ENCODE measurements at places on chromosomes 2 and 18.

GRCh38 chr2:30321466-30321865, 90.1 kb downstream of the LBH start:
- no peak for DNase-seq

DNA sequence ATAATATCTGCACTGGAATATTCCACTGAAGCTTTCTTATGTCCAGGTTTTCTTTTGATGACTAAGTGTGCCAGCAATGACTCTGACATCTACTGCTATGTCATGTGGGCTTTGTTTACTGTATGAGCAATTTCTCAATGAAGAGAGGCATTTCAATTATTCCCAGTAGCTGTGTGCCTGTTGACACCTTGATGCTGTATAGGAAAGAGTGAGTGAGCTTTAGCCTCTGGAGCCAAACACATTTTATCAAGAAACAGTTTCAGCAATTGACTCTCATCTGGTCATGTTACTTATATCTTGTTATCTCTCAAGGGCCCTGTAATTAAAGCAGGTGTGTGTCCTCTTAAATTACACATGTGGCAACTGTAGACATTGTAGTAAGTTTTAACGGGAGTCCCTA, 493.2 kb upstream of the FANCL start:
- no peak for DNase-seq

- DNase-seq: no peak
These were observed 1711.4 kb upstream of the PIK3C3 start for GRCh38 chr18:40243607-40244006.

GRCh38 chr2:170521299-170521698, 193.8 kb upstream of the SP5 start:
- DNase-seq: no peak

DNA sequence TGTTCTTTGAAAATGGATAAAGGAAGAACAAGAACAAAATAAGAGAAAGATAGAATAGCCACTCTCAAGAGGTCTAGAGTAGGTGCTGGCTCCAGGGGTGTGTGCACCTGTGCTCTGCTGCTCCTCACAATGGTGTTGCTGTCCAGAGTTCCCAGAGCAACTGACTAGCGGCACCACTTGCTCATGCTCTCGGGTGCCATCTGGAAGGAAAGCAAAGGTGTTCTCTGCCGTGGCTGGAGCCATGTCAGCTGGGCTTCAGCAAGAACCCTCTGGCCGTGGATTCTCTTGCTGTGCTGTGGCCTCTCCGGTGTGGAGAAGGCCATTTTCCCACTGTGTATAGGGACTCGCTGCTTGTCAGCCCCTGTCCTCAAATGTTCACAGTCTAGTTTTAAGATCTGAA, 114.6 kb upstream of the TEX51 start:
- no peak for DNase-seq

- DNase-seq: no peak
These were observed 333.9 kb downstream of the CYRIA start for GRCh38 chr2:16331772-16332171.

GRCh38 chr2:46922606-46923005, 7.0 kb upstream of the MCFD2 start:
- DNase-seq: no peak

GRCh38 chr2:234771980-234772732, 179.7 kb upstream of the SH3BP4 start:
- DNase-seq: no peak

- no peak for DNase-seq
These were observed 228.3 kb downstream of the LDLRAD4 start for GRCh38 chr18:13446610-13447461.

DNA sequence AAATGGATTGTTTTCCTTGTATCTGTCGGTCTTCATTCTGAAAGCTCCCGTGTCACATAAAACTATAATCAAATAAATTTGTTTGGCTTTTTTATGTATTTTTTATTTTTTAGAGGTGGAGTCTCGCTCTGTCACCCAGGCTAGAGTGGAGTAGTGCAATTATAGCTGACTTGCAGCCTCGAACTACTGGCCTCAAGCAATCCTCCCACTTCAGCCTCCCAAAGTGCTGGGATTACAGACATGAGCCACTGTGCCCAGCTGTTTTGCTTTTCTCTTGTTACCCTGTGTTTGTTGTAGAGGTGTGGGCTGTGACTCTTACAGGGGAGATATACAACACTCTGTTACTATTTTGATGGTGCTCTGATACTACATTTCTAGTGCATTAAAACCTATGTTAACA, 2.2 kb downstream of the GALM start:
- DNase-seq: no peak

- no peak for DNase-seq
These were observed 28.9 kb upstream of the ITGA6 start for GRCh38 chr2:172398440-172398839.

- DNase-seq: no peak
These were observed 112.9 kb downstream of the PLB1 start for GRCh38 chr2:28608500-28609424.

DNA sequence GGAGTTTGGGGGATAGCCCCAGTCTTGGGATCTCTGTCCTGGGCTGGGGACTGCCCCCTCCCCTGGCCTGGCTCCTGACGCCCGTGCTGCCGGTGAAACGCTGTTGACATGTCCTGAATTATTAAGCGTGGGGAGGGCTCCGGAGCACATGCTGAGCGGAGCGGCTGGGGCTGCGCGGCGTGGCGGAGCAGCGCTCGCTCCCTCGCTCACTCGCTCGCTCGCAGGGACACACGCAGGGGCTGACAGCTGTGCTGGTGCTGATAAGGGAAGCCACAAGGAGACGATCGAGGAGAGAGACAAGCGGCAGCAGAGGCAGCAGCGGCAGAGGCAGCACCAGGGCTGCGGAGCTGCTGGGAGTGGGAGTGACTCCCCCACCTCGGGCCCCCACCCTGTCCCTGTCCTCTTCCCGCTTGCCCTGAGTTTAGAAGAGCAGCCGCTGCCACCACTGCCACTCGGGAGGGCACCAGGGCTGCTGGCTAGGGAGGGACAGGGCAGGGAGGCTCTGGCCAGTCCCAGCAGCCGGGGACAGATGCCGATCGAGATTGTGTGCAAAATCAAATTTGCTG, at the start of gene ASIC4:
ASIC4 (plus strand) TSS at position 287 of the 566 bp plus-strand sequence; CDS start at position 530, 243 bp downstream.
- no peak for DNase-seq

DNA sequence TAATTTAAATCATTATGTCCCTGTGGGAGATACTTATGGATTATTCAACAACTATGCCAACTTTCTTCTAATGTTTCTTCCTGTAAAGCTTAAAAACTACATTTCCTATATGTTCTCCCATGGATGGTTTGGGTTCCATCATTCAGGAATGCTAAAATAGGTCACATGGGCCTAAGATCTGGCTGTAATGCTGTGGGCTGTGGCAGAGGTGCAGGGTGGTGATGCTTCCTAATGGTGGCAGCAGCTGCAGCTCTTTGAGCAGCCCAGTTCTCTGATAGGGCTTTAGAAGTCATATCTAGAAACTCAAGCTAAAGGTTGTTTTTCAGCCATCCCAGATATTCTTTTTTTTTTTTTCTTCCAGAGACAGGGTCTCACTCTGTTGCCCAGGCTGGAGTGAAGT, 266.1 kb downstream of the ZNF385B start:
- no peak for DNase-seq

GRCh38 chr2:152078662-152079061, 20.2 kb downstream of the CACNB4 start:
- no peak for DNase-seq

DNA sequence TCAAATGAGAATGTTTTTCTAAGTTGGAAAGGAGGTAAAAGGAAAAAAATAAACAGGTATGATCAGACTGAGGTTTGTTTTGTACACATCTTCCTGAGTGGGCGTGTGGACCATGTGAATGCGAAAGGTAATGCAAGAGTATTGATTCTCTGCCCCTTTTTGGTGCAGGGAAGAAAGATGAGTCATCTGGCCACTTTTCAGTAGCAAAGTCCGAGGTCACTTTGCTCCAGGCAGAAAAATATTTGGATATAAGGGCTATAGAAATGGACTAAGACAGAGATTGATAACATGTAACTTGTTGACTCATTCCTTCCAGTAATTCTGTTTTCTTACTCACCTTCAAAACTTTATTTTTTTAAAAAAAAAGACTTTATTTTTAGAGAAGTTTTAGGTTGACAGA, 130.5 kb downstream of the DSEL start:
- no peak for DNase-seq

- peak; percentile 15 for DNase-seq
These were observed 477.2 kb downstream of the TRIB2 start for GRCh38 chr2:13193900-13194299.

- peak; percentile 54 for DNase-seq
These were observed 148.0 kb downstream of the SMAD7 start for GRCh38 chr18:48802543-48803290.

- no peak for DNase-seq
These were observed at the start of gene GNLY for GRCh38 chr2:85694052-85695025. Gene GNLY, plus strand, starts transcription at chr2:85694358. Its CDS starts 61 bp downstream, at chr2:85694419.

GRCh38 chr2:37650548-37651093, 20.8 kb downstream of the CDC42EP3 start:
- DNase-seq: no peak

DNA sequence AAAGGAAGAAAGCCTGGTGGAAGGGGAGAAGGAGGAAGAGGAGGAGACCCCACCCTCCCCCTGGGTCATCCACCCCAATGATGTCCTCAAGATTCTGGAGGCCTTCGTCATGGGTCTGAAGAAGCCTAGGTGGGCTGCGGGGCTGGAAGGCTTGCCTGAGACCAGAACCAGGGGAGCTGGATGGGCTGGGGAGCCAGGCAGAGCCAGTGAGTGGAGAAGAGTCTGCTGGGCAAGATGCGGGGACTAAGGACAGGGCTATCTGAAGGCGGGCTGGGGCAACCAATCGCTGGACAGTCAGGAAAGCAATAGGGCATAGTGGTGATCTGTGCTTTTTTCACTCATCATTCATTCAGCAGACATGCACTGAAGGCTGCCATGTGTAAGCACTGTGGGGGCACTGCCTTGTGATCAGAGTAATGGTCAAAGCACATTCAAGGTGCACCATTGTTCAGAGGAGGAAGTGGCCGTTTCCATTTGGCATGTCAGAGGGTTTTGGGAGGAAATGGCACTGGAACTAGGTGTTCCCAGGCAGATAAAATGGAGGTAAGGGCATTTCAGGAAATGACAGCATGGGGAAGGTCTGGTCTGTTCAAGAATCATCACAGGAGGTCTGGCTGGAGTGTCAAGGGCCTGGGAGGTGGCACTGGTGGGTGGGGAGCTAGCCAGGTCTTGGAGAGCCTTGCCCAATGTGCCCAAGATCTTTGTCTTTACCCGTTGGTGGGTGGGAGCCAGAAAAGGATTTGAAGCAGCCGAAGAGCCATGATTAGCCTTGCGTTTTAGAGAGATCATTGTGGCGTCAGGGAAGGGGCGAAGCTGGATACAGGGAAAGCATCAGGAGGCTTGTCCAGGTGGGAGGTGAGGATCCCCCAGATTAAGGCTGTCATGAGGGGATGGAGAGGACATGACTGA, 24.2 kb downstream of the OTOF start:
- DNase-seq: no peak

GRCh38 chr2:47536696-47537095, 133.7 kb downstream of the MSH2 start:
- no peak for DNase-seq

DNA sequence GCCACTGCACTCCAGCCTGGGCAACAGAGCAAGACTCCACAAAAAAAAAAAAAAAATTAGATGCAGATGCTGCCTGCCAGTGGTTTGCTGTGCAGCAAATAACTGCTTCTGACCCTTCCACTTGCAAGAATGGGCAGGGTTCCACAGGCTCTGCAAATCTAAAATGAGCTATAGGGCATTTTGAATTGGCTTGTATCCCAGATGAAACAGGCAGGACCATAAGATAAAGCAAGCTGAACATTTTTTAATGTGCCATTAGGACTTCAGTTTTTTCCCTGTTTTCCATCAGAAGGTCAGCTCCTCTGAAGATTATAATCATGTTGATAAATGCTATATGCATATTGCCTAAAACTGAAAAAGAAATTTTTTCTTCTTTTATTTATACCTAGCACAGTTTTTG, 15.7 kb upstream of the FZD7 start:
- no peak for DNase-seq

- DNase-seq: no peak
These were observed 195.5 kb downstream of the BCL11A start for GRCh38 chr2:60357996-60358395.

GRCh38 chr18:7824970-7825369, 257.9 kb downstream of the PTPRM start:
- no peak for DNase-seq

DNA sequence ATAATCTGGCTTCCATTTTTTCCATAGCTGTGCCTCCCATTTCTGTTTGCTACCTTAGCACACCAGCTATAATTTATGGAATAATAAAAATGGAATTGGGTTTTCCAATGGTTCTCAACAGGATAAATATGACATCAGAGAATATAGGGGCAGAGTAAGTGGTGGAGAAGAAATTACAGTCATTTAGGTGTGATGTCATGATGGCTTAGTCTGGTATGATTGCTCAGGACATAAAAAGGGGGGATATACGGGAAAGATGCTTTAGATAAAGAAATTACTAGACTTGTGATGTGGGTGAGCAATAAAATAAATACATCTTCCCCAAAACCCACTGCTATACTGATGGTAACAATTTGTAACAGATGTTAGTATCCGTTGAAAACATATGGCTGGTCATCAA, 21.6 kb upstream of the KIF5C start:
- DNase-seq: no peak

GRCh38 chr2:102159295-102159694, 16.7 kb downstream of the IL1R1 start:
- DNase-seq: no peak

DNA sequence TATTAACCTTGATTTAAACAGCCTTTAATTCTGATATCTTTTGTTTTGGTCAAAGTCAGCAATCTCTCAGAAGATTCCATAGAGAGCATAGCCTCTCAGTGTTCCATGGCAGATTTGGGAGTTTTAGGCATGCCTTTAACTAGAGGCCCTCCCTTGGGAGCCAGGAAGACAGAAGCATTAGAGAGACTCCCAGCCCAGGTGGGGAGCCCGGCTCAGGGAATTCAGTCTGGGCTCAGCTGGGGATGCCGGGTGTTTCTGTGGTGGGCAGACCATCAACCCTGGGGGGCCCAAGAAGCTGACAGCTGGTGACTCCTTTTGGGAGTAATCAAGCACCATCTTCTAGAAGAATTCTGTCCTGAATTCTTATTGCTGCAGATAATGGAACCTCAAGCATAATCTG, 99.7 kb upstream of the CELF4 start:
- no peak for DNase-seq

DNA sequence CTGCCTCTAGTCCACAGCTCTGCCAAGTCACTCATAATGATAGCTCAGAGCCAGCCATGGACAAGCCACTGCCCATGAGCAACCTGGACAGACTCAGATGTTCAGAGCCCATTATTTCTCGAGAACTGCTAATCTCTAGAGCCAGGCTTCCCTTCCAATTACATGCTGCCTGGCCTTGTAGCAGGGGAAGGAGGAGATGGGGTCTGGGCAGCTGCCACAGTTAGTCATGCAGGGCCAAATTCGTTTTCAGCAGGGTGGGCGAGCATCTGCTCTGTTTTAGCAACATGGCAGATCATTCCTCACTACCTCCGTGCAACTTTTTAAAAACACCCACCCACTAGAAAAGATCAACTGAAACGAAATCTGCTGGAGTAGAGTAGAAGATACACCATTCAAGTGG, 141.8 kb downstream of the MYO5B start:
- no peak for DNase-seq
